Suppressor macrophage treated with lipopolysaccharide for 1 hour (primary cell): ENCODE measurements at places on chromosomes 13 and 19.
A peak's percentile ranks its signal among the peaks of the same experiment; 100 is the strongest.

- DNase-seq, result no peak
Observed at GRCh38 chr13:80331984-80332383, 8.9 kb downstream of the SPRY2 start.

GRCh38 chr19:40335101-40335500, 13.1 kb downstream of the C19orf47 start:
- DNase-seq, result no peak

DNA sequence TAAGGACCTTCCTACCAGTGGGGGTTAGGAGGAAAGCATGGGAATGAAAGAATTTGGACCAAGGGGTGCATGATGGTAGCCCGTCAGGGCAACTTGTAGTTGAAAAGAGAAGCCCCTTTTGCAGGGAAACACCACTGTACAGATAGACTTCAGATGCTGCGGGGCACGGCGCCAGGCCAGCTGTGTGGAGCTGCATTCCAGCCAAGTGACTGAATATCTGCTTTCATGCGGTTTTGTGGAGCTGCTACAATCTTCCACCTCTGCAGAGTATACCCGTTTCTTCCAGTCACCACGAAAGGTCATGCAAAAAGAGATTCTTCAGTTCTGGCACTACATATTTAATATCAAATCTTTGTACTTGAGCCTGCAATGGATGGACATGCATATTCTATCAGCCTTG, 104.7 kb downstream of the RGCC start:
- no peak for DNase-seq

DNA sequence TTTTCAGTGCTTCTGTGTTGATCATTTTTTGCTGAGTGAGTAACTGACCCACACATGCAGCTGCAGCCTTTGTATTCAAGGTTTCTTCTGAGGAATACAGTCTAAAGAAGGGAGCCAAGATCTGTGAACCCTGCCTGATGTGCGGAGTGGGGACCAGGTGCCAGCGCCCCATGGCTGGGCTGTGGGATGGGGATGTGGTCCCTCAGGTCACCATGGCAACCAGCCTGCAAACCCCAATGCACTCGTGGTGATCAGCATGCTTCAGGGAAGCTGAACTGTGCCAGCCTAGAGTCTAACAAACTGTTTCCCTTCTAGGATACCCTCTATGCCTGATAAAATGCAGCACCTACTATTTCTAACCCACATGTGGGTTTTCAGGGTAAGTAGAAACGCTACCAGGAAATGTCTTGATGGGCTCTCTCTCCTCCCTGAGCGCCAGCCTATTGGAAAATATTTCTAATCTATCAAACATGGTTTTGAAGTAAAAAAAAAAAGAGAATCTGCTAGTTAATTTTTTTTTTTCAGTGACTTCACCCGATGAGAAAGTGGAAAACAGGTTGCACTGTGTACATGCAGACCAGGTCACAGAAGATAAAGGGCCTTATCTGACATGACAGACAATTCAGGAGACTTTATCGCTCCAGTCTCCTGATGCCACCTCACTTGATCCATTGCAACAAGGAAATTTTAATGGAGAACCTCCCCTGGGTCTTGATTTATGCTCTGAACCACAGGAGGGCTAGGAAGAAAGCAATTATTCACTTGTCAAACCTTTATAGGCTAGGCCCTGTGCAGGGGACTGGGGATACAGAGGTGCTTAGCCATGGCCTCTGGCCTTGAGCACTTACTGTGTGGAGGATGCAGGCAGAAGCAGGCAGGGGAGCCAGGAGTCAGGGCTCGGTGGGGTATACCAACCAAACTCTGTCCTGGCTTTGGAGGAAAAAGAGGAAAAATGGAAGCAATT, 51.1 kb downstream of the RASL11A start:
- DNase-seq, result no peak

GRCh38 chr13:30725326-30726085, 9.8 kb upstream of the ALOX5AP start:
- no peak for DNase-seq

GRCh38 chr19:55116859-55117662, at the start of gene PPP1R12C:
Gene PPP1R12C, minus strand, starts transcription at chr19:55117637. Its CDS starts 94 bp downstream, at chr19:55117543.
- peak; percentile 39 for DNase-seq

- DNase-seq, result no peak
Observed at GRCh38 chr19:13318190-13318589, 168.0 kb downstream of the IER2 start.

GRCh38 chr13:112859128-112859816, 109.7 kb upstream of the MCF2L start:
- no peak for DNase-seq

- no peak for DNase-seq
Observed at GRCh38 chr19:42024622-42025111, 30.6 kb upstream of the ATP1A3 start.

DNA sequence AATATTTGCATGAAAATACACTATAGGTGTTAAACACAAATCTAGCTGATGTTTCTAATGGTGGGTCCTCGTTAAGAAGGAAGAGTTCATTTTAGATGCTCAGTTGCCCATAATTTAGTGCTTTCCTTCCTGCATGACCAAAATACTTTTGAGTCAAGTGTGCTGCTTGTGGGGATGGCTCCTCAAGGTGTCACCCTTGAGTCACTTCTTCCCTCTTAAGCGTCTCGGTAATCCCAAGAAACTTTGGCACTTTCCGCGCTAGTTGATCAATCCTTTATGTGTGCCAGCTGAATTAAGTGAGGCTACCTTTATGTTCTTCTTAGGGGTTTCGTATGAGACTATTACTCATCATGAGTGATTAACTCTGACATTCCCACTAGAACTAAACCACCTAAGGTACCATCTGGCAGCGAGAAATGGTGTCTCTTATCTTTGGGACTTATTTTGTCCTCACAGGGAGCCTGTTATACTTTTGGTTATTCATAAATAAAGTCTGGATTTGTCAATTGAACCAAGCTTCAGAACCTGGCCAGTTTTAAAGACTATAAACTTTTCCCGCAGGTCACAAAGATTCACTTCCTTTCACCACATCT, 106.8 kb downstream of the NHLRC3 start:
- peak; percentile 49 for DNase-seq

DNA sequence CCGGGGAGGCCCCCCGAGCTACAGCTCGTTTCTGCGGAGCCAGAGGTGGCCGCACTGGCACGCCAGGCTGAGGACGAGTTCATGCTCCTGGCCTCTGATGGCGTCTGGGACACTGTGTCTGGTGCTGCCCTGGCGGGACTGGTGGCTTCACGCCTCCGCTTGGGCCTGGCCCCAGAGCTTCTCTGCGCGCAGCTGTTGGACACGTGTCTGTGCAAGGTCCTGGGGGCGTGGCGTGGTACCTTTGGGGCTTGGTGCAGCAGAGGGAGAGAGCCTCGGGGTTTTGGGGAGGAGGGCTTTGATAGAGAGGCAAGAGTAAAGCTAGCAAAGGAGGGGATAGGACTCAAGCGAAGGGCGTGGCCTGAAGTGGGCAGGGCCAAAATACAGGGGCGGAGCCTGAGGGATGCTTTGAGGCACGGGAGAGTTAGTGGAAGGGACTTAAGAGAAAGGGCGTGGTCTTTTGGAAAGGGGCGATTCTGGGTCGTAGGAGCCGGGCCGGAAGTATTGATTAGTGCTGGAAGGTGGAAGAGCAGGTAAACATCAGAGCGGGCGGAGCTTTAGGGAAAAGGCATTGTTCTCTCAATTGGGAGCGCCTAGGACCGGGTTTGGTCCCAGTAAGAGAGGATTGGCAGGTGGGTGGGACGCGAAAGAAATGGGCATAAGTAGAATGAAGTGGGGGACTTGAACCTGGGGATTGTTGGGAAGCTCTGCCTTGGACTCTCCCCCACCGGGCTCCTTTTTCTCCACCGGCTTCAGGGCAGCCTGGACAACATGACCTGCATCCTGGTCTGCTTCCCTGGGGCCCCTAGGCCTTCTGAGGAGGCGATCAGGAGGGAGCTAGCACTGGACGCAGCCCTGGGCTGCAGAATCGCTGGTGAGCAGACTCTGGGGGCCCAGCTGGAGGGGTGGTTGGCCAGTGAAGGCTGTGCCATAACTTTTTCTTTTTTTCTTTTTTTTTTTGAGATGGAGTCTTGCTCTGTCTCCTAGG, 1.2 kb downstream of the PPM1N start:
- peak; percentile 67 for DNase-seq

DNA sequence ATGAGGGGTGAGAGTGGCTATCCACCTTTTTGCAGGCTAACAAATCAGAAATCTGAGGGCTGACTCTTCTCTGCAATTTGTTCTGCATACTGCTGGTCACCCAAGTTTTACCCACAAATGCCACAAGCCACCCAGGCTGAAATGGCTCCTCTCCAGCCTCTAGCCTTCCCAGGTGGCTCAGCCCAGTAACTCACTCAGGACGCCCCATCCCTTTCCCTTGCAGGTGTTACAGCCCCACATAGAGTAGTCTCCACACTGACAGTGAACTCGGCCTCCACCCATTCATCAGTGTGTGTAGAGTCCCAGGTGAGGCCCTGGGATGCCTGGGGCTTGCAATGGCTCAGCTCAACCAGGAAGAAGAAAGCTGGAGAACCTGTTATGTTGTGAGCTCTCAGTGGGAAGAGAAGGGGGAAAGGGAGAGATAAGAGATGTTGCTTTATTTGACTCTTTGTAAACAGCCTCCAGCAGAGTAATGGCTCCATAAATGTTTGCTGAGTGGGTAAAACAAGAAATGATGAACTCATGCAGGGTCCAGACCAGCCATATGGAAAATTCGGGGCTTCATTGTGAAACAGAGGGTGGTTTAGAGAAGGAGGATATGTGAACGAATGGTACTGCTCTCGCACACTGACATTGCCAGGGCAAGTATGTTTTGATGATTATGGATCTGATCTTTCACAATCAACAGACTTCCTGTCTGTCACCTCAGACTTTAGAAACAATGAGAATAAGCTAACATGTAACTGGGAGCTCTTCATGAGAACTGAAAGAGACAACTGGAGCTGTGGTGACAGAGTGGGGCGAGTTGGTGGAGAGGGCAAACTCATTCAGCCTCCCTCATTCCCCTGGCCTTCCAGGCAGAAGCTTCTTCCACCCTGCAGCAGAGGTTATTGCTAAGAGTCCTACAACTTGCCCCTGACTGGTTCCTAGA, 74.2 kb upstream of the RFC3 start:
- peak; percentile 21 for DNase-seq

DNA sequence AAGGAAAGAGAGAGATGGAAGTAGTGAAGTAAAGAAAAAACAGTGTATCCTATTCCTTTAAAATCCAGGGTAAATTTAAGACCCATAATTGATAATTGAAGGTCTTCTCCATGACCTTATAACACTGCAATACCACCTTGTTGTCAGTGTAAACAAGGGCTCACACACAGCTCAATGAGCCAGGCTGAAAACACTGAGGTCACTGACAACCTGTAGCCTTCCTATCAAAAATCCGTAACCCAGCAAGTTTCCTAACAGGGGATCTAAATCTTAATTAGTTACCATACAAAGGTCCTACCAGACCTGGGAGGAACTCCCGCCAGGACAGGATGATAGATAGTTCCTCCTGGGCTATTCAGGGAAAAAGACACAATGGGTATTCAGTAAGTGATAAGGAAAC, 1677.1 kb downstream of the OLFM4 start:
- no peak for DNase-seq
